GM12865 (cell line): ENCODE measurements at places on chromosomes 16 and 17.

DNA sequence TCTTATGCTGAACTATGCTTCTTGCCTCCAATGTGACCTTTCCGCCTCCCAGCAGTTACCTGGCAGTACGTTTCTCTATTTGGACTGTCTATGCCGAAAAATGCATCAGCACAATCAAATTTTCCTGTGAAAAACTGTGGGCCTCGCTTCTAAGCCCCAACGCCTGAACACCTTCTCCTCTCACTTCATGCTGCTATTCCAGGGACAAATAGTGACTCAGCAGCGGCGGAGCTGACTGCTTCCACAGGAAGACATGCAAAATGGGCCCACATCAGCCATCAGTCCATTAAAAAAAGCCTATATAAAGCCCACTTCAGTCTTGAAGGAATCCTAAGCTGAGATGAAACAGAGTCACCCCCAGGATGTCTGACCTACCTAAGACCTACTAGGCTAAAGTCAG lies 10.5 kb upstream of the PIP4K2B start:
- DNase-seq: no peak

DNA sequence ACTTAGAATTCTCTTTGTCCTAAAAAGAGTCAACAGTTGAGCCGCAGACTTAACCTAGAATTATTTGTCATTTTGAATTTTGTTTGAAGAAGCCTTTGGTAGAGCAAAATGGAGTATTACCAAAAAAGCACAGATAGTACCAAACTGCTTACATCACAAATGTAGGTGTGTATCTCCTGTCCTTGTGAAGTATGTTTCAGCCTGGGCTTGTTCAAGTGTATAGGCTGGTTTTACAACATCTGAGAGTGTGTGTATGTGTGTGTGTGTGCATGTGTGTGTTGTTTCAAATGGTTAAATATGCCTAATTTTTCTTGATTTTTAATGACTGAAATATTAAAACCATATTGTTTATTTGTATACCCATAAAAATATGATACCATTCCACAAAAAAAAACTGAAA lies 188.7 kb upstream of the AXIN2 start:
- no peak for DNase-seq

DNA sequence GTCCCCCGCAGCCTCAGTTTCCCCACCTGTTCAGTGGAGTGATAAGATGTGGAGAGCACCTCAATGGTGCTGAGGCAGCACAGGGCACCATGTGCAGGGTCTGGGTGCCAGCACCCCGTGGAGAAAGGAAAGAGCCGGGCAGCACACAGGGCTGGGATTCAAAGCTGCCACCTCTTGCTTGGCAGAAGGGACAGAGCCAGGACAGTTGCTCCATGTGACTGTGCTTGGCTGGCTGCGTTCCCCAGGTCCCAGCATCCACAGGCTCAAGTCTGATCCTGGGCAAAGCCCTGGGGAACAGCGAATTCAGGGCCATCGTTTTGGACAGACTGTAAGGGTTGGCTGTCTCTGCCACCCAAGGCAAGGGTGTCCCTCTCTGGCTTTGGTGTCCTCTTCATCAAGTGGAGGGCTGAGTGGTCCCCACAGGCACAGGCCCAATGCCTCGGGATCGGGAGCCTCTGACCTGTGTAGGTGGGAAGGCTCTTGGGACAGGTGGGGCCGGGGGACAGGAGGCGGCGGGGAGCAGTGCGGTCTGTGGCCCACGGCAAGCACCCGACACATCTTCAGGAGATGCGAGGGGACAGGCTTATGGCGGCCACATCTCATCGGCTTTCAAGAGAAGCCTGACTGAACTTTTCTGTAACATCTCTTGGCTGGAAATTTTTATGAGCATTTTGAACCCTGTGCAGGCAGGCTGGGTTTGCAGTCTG lies 8.5 kb downstream of the ZNF469 start:
- no peak for DNase-seq

- no peak for DNase-seq
These were observed 117.4 kb upstream of the SMURF2 start for GRCh38 chr17:64779376-64780095.

GRCh38 chr17:67326440-67326839 lies 39.9 kb downstream of the PSMD12 start:
- no peak for DNase-seq

DNA sequence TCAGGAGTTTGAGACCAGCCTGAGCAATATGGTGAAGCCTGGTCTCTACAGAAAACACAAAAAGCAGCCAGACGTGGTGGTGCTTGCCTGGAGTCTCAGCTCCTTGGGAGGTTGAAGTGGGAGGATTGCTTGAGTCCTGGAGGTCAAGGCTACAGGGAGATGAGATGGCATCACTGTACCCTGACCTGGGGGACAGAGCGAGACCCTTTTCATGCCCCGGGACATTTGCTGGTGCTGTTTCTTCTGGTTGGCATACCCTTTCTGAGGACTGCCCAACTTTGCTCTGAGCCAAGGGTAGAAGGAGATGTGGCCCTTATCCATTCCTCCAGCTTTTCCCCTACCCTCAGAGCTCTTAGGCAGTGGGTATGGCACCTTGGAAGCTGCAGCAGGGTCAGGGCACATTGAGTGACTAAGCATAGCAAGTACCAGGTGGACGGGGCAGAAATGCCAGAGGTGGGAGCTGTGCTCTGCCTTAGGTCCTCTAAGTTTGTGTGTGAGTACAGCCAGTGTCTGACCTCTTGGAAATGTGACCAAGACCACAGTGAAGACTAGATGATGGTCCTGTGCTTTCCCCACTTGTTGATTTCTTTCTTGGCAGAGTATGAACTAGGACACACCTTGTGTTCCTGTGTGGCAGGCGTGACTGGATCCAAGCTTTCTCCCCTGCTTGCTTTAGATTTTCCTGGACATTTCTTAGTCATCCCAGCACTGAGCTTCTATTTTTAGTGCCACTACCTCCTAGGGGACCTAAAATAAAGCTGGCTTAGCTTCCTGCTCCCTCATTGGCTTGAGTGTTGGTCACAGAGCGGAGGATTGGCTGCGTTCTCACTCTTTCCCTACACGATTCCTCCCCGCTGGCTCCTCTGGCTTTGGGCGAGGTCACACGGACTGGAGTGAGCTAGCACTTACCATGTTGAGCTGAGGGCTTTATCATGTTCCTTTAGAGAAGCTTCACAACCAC lies 9.9 kb upstream of the EDC4 start:
- no peak for DNase-seq

- DNase-seq: no peak
These were observed 3.2 kb downstream of the CDH8 start for GRCh38 chr16:62033065-62033464.

- no peak for DNase-seq
These were observed 50.9 kb downstream of the JPH3 start for GRCh38 chr16:87653234-87653633.

DNA sequence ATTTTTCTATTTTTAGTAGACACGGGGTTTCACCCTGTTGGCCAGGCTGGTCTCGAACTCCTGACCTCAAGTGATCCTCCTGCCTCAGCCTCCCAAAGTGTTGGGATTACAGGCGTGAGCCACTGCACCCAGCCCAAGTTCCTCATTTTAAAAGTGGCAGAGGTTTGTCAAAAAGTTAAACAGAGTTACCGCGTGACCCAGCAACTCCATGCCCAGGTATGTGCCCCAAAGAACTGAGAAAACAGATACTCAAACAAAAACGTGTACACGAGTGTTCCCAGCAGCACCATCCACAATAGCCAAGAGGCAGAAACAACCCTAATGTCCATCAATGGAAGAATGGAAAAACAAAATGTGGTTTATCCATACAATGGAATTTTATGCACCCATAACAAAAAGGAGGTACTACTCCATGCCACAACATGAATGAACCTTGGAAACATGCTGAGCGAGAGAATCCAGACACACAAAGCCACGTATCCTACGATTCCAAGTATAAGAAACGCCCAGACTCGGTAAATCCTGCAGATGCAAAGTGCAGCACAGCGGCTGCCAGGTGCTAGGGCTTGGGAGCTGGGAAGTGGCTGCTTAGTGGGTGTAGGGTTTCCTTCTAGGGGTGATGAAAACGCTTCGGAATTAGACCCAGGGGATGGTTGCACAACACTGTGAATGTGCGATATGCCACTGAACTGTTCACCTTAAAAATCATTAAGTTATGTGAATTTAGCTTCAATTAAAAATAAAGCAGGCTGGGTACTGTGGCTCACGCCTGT lies 24.8 kb downstream of the ADCY9 start:
- DNase-seq: no peak

DNA sequence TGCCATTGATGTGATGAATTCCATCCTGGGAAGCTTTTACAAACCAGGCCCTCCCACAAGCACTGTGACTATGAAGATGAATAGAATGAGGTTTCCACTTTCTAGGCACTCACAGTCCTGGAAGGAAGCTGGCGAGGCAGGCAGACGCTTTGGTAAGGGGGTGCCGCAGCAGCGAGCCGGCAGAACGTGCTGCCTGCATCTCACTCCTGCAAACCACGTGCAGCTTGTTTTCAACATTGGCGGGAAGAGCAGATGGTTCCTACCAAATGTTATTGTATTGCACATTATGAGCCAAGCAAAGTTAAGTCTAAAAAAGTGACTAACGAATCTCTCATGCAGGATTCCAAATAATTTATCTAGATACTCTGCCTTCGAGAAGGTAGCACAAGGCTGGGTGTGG lies 3.7 kb upstream of the DNAI2 start:
- DNase-seq: no peak

- DNase-seq: peak; percentile 71
These were observed 45.6 kb upstream of the CLEC18B start for GRCh38 chr16:74466872-74467271.

DNA sequence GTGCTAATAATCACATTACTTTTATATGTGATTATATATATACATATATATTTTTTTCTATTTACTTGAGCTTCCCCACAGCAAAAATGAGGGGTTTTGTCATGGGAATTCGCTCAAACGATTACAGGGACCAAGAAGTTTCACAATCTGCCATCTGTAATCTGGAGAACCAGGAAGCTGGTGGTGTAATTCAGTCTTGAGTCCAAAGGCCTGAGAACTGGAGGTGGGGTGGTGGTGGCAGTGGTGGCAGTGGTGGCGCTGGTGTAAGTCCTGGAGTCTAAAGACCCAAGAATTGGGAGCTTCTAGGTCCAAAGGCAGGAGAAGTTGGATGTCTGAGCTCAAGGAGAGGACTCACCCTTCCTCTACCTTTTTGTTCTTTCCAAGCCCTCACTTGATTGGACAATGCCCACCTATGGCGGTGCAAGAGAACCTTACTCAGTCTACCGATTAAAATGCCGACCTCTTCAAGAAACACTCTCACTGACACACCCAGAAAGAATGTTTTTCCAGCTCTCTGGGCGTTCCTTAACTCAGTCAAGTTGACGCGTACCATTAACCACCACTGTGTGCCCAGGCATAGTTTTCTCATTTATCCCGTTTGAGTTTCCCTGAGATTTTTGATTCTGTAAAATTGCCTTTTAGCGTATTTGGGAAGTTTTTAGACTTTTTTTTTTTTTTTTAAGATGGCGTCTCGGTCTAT lies 31.9 kb downstream of the POLR2A start:
- DNase-seq: no peak

- peak; percentile 22 for DNase-seq
These were observed 18.8 kb upstream of the ERN1 start for GRCh38 chr17:64148699-64149098.

DNA sequence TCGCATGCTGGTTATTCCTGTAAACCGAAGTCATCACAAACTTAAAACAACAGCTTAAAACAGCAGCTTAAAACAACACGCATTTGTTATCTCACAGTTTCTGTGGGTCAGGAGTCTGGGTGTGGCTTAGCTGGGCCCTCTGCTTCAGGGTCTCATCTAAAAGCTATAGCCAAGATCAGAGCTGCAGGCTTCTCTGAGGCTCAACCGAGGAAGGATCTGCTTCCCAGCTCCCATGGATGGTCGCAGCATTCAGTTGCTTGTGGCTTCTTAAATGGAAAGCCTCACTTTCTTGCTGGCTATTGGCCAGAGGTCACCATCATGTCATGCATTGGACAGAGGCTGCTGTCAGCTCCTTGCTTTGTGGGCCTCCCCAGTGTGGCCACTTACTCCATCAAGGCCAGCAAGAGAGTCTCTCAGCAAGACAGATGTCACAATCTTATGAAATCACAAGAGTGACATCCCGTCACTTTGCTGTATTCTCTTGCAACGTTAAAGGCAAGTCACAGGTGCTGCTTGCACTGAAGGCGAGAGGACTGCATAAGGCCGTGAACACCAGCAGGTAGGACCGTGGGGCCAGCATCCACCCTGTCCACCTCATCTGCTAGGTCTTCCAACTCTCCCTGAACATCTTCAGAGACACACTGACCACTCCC lies 117.9 kb upstream of the TNRC6C start:
- DNase-seq: no peak

DNA sequence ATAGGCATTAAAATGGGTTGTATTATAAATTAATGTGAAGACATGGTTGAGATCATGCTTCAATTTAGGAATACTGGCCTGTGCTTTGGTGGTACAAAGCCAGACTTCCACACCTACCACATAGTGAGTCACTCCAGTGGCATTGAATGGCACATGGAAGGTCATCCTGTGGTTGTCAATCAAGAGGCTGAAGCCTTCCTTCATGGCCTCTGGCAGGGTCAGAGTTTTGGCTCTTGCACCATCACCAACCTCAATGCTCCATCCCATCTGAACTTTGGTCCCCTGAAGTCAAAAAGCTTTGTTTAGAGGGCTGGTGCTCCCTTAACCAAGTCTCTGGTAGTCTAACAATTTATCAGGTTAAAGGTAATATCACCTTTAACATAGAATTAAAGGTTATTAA lies 6.1 kb downstream of the ZP2 start:
- DNase-seq: no peak

- DNase-seq: peak; percentile 32
These were observed 23.0 kb upstream of the SLC38A8 start for GRCh38 chr16:84065536-84066132.
